ENCODE measurements at places on chromosomes 5 and 9. TPM values are rescaled to one million over a fixed set of nuclear protein-coding genes. Genes with fewer than 3 reads are reported as not detected.

DNA sequence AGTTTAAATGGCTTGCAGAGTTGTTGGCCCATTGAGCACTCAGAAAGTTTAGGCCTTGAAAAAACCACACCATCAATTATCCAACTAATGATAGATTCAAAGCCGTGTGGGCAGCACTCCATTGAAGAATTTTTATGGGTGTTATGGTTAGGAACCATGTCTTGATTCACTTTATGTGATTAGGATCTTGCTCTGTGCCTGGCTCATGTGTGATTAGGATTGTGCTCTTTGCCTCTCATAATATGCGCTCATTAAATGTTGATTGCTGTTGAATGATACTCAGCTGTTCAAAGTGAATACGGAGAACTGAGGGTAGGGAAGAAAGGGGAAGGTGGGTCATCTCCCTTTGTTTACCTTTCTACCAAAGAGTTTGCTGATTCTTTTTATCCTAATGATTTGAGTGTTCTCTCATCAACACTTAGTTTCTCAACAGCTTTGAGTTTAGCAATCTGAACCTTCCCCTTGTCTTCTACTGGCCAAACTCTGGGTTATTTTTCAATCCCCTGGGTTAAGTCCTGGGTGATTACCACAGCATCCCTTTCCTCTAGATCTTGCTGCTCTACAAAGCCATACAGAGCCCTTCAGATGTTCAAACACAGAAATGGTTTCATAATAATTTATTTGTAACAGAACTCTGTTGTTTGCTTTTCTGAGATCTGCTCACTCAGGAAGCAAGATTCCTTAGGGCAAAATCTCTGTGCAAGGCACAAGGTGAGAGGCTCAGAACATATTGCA is 668.8 kb upstream of the RGMB start:
- DNase-seq = no peak

GRCh38 chr5:97919719-97920118 is 736.7 kb upstream of the RIOK2 start:
- DNase-seq = no peak

DNA sequence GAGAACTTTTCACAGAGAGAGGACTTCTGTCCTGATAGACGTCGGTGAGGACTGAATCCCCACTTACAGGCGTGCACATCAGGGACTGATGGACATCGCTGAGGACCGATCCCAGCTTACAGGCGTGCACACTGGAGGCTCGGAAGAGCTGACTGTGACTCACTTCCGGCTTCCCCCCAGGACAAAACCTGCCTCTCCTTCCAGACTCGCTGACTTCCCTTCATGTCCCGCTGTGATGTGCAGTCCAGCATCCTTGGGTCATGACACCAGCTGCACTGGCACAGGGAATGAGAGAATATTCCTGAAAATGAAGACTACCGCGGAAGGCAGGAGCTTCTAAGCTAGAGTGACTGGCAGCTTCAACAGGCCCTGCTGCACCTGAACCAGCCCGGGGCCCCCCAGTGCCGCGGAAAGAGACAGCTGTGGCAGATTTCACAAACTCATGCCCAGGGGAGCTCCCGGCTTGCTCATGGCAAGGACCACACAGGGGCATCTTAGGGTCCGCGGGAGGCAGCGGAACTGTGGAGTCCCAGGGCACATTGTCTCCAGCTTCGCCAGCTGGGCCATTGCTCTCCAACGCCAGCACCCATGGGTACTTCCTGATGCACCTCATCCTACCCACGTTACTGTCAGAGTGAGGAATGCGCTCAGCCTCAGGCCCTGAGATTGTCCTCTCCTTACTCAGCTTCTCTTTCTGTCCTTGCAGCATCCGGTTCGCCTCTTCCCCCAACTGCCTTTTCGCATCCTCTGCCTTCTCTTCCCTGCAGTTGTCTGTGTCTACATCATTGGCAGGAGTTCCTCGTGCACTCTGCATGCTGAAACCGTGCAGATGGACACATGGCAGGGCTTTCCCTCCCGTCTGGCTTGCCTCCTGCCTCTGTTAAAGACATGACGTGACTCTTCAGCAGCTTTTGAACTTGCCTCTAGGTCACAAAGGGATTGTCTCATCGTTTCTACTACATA is 29.5 kb downstream of the SURF6 start:
- peak; percentile 53 for DNase-seq

GRCh38 chr5:95526871-95527270 is 27.9 kb downstream of the SKIC3 start:
- DNase-seq = no peak

- no peak for DNase-seq
These were observed 211.3 kb downstream of the DCP2 start for GRCh38 chr5:113187906-113188305.

The PLK2 gene
- total RNA-seq = 156 TPM

DNA sequence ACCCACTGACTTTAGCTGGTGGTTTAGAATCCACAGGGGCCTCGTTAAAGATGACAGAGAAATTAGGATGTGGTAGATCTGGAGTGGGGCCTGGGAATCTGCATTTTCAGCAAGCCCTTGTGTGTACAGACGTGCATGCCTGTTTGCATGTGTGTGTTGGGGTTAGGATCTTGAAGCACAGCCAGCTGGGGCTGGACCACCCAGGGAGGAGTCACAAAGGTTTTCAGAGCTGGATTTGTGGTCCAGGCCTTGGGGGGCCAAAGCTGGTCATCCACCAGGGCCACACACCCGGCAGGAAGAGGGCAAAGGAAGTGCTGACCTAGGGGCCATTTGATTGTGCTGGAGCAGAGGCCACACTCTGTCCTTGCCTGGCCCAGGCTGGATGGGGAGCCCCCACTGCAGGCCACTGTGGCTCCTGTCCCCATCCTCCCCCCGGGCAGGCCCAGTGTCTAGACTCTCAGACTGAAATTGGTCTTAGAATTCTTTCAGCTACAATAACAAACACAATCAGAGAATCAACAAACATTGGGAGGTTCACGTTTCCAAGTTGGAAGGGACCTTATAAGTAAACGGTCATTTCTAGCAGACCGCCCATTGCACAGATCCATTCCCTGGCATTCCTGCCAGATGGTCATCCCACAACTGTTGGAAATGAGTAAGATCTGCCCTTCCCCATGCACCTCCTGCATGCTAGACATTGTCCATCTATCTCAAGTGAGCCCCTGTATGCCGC is 10.3 kb downstream of the CDX1 start:
- DNase-seq = no peak

The PTGES gene
- 21.8 TPM for total RNA-seq

GRCh38 chr5:73861313-73861988 is 235.5 kb downstream of the ARHGEF28 start:
- no peak for DNase-seq

DNA sequence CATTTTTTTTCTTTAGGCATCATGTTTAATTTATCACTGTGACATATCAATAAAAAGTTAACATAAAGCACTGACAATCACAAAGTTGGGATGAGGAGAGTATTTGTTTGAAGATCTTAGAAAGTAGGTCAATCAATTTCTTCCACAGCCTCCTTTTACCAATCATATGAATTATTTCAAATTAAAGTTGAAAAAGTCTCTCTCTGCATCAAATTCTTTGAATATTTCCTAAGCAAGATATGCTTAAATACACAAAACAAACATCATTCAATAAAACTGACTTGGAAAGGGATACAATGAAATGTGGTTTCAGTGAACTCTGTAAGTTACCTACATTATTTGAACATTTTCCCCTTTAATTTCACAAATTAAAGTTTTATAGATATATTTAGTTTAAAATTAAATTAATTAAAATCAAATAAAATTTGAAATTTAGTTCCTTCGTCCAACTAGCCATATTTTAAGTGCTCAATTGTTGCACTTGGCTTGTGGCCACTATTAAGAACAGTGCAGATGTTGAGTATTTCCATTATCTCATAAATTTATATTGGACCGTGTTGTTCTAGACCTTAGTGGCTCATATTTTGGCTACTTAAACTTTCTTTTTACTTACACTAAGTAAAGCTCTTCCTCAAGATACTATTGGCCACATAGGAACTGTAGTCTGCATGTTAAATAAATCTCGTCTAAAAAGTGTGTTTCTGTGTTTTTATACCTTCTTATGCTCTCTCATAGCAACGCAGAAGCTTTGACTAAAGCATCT is 949.7 kb upstream of the NUDT12 start:
- DNase-seq = no peak

GRCh38 chr5:112109331-112110007 is 309.6 kb downstream of the EPB41L4A start:
- no peak for DNase-seq

DNA sequence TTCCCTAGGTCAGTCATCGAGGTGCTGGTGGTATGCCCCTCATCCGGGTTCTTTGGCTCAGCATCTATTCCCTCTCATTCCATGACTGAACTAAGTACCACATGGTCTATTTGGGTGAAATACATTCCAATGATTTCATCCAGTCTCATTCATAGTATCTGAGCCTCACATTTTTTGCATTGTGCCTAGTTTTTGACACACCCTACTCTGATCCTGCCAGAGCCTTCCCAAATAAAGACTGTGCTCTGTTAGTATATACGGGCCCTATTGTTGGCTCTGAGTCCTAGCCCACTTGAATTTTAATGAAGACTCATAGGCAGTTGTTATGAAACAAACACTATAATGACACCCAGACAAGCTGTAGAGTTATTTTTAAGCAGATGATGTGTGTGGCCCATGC is 740.7 kb downstream of the CETN3 start:
- DNase-seq = no peak

DNA sequence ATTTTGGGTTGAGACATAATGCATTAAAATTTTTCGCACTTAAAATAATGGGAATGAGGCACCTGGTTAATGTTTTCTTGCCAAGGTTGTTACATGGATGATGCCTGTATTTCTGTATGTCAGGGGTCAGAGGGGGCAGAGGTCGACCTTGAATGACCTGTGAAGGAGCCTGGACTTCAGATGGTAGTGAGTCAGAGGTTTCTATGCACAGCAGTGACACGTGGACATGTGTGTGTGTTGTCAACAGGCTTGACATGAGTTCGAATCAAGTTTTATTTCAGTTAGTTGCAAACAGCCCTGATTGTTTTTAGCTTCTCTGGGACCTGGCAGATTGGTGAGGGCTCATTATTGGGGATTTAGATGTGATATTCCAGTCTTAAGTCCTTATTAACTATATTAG is 3.6 kb downstream of the IL5 start:
- no peak for DNase-seq

- DNase-seq = no peak
These were observed 62.3 kb upstream of the ZFR start for GRCh38 chr5:32506799-32507198.

DNA sequence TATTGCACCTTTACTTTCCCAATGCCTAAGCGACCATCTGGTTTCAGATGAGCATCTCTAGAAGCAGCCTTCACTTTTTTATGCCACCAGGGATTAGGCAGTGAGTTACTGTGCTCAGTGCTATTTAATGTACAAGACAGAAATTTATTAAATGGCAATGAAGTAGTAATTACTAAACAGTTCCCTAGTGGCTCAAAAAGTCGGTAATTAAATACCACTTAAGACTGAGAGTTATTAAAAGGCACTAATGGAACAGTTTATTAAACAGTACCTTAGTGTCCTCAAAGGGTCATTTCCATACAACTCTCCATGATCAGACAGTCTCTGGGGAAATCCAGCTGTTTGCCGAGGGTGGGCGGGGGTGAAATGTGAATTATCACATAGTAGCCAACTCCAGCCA is 42.3 kb downstream of the LHFPL2 start:
- no peak for DNase-seq

The CATSPER3 gene
- total RNA-seq = not detected

- no peak for DNase-seq
These were observed 35.6 kb downstream of the SLC30A5 start for GRCh38 chr5:69129413-69129812.

GRCh38 chr5:133818031-133818431 is 150.4 kb downstream of the C5orf15 start:
- peak; percentile 72 for DNase-seq

GRCh38 chr5:142306077-142306502 is 18.7 kb downstream of the SPRY4 start:
- no peak for DNase-seq

GRCh38 chr9:101162231-101162630 is 133.7 kb downstream of the PLPPR1 start:
- no peak for DNase-seq

- DNase-seq = no peak
These were observed 7.6 kb downstream of the GRIN1 start for GRCh38 chr9:137146527-137146918.

- no peak for DNase-seq
These were observed 126.1 kb downstream of the STARD4 start for GRCh38 chr5:111385970-111386831.

The SPINK7 gene
- total RNA-seq = 86.5 TPM

The OTULINL gene
- 3.3 TPM for total RNA-seq

The EQTN gene
- total RNA-seq = 0.97 TPM

DNA sequence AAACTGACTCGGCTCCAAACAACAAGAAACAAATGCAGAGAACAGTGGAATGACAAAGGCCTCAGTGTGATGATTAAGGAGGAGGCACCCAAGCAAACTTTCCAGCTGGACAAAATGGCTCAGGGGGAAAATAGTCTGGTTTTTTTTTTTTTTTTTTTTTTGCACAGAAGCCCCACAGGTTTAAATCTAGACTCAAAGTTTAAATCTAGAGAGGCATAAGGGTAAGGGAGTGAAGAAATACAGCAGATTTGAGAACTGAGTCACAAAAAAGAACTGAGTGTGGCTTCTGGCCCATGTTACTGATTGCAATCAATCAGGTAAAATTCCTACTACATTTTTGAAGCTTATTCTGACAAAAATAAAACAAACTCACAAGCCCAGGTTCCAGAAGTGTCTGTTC is 12.3 kb downstream of the BOD1 start:
- no peak for DNase-seq
